CD8-positive, alpha-beta memory T cell (primary cell): ENCODE measurements at places on chromosomes 16 and 17.

- DNase-seq: no peak
Observed at GRCh38 chr17:21021208-21021803, 21.5 kb downstream of the USP22 start.

DNA sequence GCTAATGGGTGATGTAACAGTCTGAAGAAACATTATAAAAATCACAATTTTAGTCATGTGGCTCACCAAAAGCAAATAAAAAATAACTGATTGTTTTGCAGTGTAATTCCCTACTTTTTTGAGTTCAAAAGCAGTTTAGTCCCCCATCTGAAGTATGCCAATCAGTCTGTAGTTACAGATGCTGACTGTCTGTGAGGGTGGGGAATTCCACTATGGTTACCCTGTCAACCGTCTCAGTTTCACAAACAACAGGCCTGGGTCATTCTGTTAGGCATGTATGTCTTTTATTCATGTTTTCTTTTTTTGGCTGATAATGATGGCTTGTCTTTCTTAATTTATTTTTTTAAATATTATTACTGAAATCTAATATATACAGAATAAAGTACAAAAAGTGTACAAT lies 69.3 kb downstream of the STXBP4 start:
- DNase-seq: no peak

GRCh38 chr17:56489980-56490379 lies 103.5 kb upstream of the NOG start:
- DNase-seq: no peak

GRCh38 chr16:17471719-17472461 lies 1.1 kb upstream of the XYLT1 start:
- no peak for DNase-seq

- DNase-seq: no peak
Observed at GRCh38 chr17:33901085-33901484, 354.0 kb upstream of the CCL2 start.

- DNase-seq: peak; percentile 46
Observed at GRCh38 chr16:4309833-4310266, 6.0 kb upstream of the GLIS2 start.

DNA sequence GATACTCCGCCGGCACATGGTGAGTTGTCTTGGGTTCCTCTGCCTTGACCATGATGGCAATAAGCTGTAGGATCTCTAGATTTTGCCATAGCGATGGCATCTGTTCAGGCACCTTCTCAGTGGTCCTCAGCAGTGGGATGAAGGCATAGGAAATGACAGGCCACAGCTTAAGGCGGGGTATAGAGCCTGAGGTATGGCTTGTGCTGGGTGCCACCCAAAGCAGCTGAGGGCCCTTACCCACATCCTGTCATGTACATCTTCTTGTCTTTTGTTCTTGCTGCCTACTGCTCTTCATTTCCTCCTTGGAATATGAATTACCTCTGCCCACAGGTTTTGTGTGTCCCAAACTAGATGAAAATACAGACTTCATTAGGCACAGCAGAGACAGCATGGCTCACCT lies 29.5 kb downstream of the KAT7 start:
- DNase-seq: peak; percentile 35

GRCh38 chr16:24988593-24989338 lies 26.4 kb downstream of the ARHGAP17 start:
- DNase-seq: no peak

- DNase-seq: no peak
Observed at GRCh38 chr16:20259541-20259940, 67.8 kb downstream of the GP2 start.

DNA sequence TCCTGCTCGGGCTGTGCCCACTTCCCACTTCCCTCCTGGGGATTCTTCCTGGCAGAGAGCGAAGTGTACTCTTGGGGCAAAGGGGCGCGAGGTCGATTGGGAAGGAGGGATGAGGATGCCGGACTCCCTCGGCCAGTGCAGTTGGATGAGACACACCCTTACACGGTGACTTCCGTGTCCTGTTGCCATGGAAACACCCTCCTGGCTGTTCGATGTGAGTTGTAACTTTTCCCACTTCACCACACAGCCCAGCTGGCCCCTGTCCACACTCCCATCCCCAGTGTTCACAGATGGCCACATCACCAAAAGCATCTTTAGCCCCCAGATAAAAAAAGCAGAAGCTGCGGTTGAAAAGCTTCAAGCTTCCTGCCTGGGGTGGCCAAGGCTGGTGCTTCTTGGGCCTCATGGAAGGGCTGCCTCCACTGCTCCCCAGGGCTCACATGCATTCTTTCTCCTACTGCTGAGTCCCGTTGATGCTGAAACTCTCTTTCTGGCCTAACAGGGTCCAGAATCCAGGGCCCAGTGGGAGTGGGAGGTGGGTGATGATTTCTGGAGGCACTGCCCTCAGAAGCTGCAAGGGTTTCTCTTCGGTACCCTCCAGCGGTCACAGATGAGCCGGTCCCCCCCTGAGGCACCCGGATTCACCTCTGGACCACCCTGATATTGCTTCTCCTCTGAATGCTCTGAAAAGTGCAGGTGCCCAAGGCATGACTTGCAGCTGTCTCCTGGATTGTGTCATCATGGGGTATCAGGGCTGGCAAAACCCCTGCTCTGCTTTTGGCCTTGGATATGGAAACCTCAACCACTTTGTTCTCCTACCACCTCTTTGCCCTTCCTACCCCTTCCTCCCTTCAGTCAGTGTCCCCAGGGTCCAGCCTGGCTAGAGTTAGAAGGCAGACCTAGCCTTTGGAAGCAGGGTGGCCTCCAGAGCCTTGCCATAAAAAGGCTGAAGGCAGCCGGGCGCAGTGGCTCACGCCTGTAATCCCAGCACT lies 2.2 kb upstream of the TRAF4 start:
- no peak for DNase-seq

- no peak for DNase-seq
Observed at GRCh38 chr17:81336930-81337325, 41.8 kb upstream of the SLC38A10 start.

GRCh38 chr17:74864866-74865395 lies 5.2 kb upstream of the GRIN2C start:
- DNase-seq: peak; percentile 63

- DNase-seq: no peak
Observed at GRCh38 chr16:80459966-80460365, 80.8 kb upstream of the DYNLRB2 start.
